ENCODE measurements at places on chromosomes 7 and 10.

DNA sequence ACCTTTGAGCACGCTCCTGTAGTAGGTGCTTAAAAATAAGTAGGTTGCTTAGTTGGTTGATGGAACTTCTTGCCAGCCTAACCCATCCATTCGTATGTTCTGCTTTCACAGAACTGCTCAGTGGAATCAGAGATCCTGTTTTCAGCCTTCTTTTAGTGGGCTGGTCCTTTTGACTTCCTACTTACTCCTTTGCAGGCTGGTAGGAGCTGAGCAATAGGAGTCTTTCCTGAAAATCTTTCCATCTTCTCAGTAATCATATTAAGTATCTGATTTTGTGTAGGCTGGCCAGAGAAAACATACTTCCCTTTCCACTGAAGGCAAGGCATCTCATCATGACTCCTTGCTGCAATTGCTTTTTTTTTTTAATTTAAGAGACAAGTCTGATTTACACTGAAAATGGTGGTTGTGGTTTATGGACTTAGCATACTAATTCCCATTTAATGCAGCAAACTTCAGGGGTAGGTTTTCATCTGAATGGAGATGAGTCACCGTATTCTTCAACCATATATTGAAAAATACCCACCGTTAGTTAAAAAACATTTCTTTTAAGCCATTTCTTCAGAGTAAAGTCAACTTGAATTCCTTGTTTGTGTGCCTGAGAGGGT, 208.0 kb downstream of the ZNF365 start:
- DNase-seq: peak; percentile 87

- peak; percentile 21 for DNase-seq
These were observed 5.5 kb upstream of the DUSP5 start for GRCh38 chr10:110492069-110492822.

DNA sequence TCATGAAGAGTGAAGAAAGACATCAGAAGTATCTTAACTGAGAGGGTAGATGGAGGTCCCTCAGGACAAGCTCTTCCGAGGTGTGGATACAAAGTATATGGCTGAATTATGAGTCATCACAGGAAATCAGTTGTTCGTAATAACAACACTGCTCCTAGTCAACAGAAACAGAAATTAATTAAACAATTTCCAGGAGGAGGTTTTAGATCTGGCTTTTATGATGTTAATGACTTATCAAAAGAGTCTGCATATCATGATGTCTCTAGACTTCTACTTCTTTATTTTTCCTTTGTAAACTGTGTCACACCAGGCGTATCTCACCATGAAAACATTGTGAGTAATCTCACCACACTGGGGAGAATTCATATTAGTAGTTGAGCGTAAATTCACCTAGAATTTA, 31.2 kb downstream of the OSBPL3 start:
- DNase-seq: peak; percentile 55

DNA sequence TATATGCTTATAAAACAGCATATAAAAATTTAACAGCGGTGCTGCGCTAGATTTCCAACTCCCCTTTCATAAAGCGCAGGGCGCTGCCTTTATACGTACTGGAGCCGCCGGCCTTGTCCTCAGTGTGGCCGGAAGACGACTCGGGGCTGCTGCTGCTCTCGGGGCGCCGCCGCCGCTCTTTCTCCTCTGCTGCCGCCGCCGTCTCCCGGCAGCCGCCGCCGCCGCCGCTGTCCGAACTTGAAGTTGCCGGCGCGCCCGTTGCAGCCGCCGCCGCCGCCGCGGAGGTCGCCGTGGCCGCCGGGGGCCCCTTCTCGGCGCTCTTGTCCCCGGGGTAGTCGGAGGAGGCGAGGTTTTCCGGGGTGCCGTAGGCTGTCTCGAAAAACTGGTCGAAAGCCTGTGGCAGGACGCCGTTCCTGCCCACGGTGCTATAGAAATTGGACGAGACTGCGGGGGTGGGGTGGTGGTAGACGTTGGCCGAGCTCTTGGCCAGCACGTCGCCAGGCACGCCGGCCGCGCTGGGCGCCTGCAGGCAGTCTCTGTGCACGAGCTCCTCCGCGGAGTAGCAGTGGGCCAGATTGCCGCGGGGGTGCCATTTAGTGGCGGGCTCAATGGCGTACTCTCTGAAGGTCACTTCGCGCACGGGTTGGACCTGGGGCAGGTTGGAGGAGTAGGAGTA, 557 bp downstream of the HOXA11 start:
- DNase-seq: peak; percentile 44

- no peak for DNase-seq
These were observed 291.2 kb downstream of the KIF20B start for GRCh38 chr10:89992575-89992974.
